Right ventricle myocardium superior (tissue), 1 donor: ENCODE measurements at places on chromosomes 7 and 10. TPM values are rescaled to one million over a fixed set of nuclear protein-coding genes. Genes with fewer than 3 reads are reported as not detected.

DNA sequence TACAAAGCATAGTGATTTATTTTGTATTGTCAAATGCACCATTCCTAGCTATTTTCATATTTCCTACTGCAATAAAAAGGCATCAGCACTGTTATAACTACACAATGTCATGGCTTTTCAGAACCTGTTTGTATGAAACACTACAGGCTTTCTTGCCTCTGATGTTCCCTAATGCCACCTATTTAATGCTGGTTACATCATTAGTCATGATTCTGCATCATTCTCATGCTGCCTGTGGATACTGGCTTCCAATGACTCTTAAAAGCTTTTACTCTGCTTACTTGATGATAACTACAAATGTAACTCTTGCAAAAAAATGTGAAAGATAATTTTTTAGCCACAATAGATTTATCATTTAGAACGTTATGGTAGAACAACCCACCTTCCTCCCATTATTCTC lies 529.4 kb downstream of the HTR7 start:
- DNase-seq, result no peak

- DNase-seq, result no peak
These were observed 39.8 kb downstream of the EXOC4 start for GRCh38 chr7:133292631-133293030.

- DNase-seq, result no peak
These were observed 312.2 kb downstream of the GALNT17 start for GRCh38 chr7:71444130-71444529.

- DNase-seq, result no peak
These were observed 113.3 kb upstream of the CREB5 start for GRCh38 chr7:28298870-28299518.

DNA sequence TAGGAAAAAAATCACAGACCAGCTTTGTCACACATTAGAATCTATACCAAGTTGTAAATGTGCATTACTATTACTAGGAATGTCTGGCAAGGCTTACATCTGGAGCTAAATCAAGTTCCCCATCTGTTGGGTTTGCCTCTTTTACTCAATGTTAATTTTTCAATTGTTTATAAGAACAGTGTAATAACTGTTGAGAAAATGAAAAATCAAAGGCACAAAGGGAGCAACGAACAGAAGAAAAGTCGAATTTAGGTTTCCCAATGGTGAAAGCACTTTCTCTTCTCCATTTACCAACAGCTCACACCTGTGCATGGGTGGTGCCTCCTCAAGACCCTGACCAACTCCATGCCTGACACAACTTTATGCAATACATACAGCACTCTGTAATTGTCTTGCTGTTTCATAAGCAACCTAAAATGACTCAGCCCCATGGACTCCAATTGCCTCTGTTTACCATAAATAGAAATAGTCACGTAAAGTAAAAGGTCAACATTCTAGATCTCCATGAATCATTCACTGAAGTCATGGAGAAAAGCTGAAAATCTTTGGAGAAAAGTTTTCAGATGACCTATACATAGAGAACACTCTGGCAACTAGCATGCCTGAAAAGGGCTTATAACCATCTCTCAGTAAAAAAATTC lies 95.5 kb upstream of the KCNIP2 start:
- no peak for DNase-seq

- no peak for DNase-seq
These were observed 323.0 kb upstream of the PODXL start for GRCh38 chr7:131879424-131879823.

DNA sequence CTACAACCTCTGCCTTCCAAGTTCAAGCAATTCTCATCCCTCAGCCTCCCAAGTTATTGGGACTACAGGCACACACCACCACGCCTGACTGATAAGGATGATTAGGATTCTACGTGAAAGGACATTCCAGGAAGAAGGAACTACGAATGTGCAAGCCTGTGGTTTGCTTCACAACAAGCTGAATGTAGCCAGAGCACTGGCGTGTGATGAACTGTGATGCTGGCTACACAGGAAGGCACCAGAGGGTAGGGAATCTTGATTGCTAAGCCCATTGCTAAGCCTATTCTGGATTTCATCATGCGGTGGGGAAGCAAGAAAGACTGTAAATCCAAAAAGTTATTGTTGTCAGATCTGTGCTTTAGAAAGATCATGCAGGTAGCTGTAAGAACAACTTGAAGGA lies 72.3 kb upstream of the SRRM3 start:
- DNase-seq, result no peak

Gene ITGA8
- total RNA-seq, result 1.1 TPM

Gene TAF6
- total RNA-seq, result 35.8 TPM

Gene IFIT1B
- not detected for total RNA-seq

Gene CALHM1
- total RNA-seq, result not detected
